Fibroblast of pulmonary artery (primary cell): ENCODE measurements at places on chromosomes 1 and 21.

GRCh38 chr1:207779008-207779407, 27.2 kb downstream of the CD46 start:
- DNase-seq, result no peak

DNA sequence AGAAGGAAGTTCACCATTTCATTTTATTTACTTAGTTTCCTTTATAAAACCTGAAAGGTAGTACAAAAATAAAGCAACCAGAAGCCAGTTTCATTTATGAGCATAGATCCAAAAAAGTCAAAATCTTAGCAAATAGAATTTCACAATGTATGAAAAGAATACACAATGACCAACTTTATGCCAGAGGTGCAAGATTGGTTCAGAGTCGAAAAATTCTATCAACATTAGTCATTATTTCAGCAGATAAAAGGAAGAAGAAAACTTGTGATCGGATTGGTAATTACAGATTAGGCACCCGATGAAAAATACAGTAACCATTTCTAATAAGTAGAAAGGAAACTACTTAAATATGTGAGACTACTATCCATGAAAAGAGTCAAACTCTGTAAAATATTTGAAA, 89.1 kb downstream of the ITSN1 start:
- peak; percentile 71 for DNase-seq

GRCh38 chr1:6674771-6675170, 26.8 kb downstream of the DNAJC11 start:
- no peak for DNase-seq

GRCh38 chr1:187877220-187877619, 1048.5 kb downstream of the PLA2G4A start:
- DNase-seq, result no peak

GRCh38 chr1:64499966-64500365, 30.0 kb downstream of the CACHD1 start:
- no peak for DNase-seq

DNA sequence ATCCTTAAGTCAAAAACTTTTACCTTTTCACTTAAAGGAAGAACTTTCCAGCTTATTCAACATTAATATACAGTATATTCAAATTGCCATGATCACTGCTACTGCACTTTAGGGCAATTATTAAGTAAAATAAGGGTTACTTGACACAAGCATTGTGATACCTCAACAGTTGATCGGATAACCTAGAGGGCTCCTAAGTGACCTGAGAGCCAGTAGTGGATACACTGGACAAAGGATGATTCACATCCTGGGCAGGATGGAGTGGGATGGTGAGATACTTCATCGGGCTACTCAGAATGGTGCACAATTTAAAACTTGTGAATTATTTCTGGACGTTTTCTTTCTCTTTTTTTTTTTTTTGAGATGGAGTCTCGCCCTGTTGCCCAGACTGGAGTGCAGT, 54.5 kb upstream of the PPM1J start:
- DNase-seq, result peak; percentile 13

- DNase-seq, result no peak
Observed at GRCh38 chr1:10852486-10852885, 56.0 kb upstream of the CASZ1 start.

DNA sequence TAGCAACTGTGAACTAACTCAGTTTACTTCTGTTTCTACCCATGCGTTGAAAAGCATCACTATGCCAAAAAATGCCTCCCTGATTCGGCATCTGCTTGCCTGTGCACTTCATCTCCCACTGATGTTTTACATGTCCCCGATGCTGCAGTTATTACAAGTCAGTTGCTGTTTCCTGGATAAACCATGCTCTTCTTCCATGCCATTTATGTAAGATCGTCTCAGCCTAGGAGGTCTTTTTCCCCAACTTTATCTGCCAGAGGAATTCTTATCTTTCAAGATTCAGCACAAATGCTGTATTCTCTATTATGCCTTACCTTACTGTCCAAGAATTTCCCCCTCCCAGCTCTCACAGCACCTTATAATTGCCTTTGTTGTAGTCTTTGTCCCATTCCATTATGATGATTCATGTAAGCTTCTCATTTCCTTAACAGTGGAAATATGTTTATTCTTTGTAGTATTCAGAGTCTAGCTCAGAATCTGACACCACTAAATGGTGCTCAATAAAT, 30.0 kb downstream of the PRKACB start:
- DNase-seq, result peak; percentile 72

DNA sequence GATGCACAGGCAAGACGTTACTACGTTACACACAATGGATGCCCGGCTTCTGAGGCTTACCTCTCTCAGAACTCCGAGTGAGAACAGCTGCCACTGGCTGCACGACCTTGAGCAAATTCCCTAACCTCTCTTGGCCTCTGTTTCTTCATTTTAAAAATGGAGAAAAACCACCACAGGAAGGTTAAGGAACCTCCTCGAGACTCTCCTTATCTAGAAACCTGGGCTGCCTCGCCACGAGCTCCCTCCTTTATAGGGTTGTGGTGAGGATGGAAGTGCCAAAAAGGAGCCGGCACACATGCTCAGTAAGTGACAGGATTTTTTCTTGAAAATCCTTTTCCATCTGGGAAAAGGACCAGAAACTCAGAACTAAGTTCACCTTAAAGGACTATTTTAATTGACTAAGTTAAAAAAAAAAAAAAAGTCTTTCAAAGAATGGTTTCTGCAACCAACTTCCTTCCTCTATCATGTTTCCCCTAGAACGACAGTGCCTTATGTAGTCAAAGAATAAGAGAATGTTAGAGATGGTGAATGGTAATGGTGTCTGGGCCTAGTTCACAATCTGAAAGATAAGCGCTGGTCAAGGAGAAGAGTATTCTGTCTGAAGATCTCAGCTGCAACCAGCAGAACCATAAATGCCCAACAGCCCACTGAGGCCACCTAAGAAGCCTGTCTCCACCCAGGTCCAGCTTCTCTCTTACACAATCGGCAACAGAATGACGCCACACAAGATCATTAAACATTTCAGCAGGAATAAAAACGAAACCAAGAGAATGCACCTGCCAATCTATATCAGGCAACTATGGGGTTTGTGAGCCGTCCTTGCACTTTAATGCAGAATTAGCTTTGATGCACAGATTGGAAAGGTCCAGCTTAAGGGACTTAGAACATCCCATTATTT, 64.9 kb downstream of the SLC45A1 start:
- DNase-seq, result no peak

DNA sequence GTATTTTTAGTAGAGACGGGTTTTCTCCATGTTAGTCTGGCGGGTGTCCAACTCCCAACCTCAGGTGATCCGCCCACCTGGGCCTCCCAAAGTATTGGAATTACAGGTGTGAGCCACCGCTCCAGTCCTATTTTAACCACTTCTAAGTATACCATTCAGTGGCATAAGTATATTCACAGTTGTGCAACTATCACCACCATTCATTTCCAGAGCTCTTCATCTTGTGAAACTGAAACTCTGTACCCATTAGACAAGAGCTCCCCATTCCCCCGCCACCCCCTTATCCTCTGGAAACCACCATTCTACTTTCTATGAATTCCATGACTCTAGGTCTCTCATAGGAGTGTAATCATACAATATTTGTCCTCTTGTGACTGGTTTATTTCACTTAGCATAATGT, 40.2 kb upstream of the CAMTA1 start:
- no peak for DNase-seq
